MV-4-11 (cell line): ENCODE measurements at places on chromosomes 12 and 14.

DNA sequence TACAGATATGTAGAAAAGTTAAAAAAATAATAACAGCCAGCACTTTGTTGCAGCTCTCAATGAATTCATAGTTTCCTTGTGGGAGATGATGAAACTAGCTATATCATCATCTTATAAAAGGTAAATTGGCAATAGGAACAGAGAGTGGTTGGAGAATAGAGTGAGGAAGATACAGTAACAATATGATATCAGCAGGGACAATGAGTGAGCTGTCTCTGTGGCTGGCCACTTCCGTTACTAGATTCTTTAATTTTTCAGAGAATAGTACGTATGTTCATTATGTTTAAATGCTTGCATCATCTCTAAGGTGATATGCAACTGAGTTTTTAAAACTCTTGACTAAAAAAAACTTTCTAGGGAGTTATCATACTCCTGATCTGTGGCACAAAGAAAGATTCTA lies 1006.2 kb upstream of the FLRT2 start:
- no peak for DNase-seq

GRCh38 chr12:3604748-3605586 lies 114.0 kb downstream of the PRMT8 start:
- DNase-seq, result peak; percentile 18

- no peak for DNase-seq
Measured at GRCh38 chr14:89256283-89256682, 160.8 kb downstream of the FOXN3 start.

GRCh38 chr14:99137001-99137700 lies 134.8 kb downstream of the BCL11B start:
- no peak for DNase-seq

DNA sequence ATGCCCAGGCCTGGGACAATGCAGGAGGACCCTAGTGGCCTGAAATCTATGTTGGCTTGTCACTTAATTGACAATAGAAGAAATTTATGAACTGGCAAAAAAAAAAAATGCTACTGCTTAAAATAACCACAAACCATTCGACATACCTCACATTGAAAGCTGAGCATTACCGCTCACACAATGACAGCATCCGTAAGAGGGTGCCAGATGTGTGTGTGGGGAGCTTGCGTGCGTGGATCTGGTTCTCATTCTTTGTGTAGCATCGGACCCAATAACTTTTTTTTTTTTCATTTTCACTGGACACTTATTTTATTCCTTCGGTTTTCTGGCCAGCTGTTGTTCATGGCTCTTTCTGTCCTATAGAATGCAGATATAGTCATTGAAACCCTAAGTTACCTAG lies 216.7 kb downstream of the VRK1 start:
- DNase-seq, result no peak

- DNase-seq, result no peak
Measured at GRCh38 chr12:74370608-74371216, 166.9 kb upstream of the ATXN7L3B start.

GRCh38 chr12:64273527-64274403 lies 51.7 kb upstream of the KICS2 start:
- DNase-seq, result peak; percentile 72

GRCh38 chr12:89542912-89543592 lies 17.2 kb upstream of the POC1B start:
- peak; percentile 70 for DNase-seq

DNA sequence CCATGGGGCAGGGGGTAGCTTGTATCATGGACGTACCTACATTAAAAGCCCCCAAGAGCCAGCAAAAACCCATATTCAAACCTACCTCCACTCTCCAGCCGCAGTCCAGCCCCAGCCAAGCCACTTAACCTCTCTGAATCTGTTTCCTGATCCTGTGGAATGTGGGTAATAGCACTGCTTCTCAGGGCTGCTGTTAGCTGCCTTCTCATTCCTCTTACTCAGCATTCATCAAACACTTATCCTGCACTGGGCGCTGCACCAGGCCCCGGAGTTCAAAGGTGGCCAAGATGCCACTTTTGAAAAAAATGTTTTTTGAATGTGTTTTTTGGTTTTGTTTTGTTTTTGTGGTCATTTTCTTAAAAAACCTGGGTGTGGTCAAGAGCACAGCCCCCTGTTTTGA lies 237.4 kb downstream of the CHST11 start:
- no peak for DNase-seq

GRCh38 chr14:102525219-102525928 lies 15.8 kb upstream of the ANKRD9 start:
- DNase-seq, result peak; percentile 37

DNA sequence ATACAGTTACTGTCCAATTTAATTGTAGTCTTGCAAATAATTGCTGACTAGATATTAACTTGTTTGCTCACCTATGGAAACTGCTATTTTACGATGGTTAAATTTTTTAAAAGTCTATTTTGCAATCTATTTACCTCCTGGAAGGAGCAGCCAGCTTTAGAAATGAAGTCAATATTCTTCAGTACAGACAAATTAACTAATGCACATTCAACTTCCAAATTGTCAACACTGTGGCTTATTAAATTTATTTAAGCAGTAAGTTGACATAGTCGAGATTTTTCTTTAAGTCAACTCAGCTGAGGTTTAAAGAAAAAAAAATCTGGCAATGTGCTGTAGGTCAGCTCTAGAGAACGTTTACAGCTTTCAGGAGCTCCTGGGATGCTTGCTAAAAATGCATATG lies 221.2 kb downstream of the SSPN start:
- DNase-seq, result no peak

GRCh38 chr14:72801836-72802587 lies 91.9 kb downstream of the DPF3 start:
- no peak for DNase-seq

GRCh38 chr14:51395361-51395849 lies 155.4 kb downstream of the TMX1 start:
- DNase-seq, result no peak

- no peak for DNase-seq
Measured at GRCh38 chr12:112794721-112795486, 3.4 kb downstream of the RPH3A start.

- DNase-seq, result no peak
Measured at GRCh38 chr14:65007202-65007601, 20.5 kb downstream of the FNTB start.

GRCh38 chr12:123388951-123389559 lies 5.1 kb downstream of the KMT5A start:
- DNase-seq, result no peak

DNA sequence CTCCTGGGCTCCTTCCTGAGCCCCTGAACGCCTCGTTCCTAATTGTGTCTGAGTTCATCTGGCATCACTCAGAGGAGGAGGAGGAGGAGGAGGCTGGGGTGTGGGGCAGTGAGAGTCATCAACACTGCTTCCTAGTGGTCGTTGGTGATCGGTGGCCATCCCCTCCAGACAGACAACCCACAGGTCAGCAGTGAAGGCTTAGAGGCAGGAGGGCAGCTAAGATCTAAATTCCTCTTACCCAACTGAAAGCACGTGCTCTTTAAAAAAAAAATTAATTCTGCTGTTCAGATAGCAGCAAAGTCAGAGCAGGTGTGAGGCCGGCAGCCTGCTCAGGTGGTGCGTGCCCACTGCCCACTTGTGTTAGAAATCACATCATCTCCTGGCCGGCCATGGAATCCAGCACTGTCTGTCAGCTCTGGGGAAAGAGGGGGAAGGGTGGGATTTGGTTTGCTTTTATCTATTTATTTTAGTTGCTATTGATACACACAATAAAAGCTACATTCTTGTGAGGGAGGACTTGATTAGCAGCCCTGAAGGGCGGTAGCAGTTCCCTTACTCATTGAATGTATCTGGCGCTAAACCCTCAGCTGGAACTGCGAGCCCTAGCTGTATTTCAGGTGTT lies 46.6 kb downstream of the PPP2R5C start:
- DNase-seq, result peak; percentile 14

GRCh38 chr12:68233498-68233897 lies 7.9 kb upstream of the IL26 start:
- no peak for DNase-seq

DNA sequence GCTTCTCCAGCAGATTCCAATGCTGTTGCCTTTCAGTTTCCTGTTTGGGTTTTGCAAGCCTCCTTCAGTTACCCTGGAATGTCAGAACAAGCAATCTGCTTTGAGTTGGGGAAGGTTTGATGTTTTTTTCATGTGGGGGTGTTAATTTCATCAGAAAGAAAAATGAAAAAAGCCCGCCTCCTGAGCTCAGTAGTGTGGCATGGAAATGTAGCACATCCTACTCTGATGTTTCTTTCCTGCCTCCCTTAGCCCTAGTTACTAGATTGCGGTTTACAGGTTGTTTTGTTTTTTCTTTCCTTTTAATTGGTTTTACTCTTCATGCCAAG lies 22.6 kb downstream of the IFNG-AS1 start:
- DNase-seq, result no peak

GRCh38 chr14:105974902-105975301 lies 448.5 kb downstream of the TMEM121 start:
- DNase-seq, result no peak

GRCh38 chr12:103560604-103561101 lies 26.4 kb upstream of the STAB2 start:
- DNase-seq, result no peak

- no peak for DNase-seq
Measured at GRCh38 chr14:58641509-58641908, 3.7 kb downstream of the DACT1 start.

DNA sequence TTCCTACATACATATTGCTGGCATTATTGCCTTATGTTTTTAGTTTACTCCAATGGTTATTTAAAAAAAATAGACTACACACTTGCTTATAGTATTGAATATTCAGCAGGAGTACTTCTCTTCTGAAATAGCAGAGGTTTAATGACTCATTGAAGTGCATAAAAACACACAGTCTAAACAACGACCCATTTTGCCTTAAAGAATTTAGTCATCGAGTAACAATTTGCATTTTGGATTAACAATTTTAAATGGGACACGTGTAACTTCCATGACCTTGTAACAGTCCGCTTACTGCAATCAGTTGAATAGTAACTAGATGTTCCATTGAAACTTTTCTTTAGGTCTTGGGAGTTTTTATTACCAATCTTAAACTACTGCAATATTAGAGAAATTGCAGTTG lies 9.0 kb downstream of the TRHDE start:
- no peak for DNase-seq

GRCh38 chr14:98101323-98101722 lies 1170.7 kb downstream of the BCL11B start:
- no peak for DNase-seq

DNA sequence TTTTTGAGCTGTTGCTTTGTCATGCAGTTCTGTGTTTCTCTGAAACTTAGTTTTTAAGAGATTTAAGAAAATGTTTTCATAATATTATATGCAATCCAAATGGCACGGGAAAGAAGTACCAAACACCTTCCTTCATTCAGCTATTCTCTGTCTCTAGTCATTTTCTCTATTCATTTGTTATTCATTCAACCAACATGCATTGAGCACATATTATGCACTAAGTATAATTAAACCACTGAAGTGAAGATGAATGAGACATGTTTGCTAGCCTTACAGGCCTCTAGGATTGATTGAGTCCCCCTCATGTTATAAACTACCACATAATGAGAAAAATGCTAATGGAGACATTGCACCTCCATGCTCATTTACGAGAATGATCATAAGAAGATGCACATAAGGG lies 45.7 kb upstream of the CCDC91 start:
- DNase-seq, result no peak

DNA sequence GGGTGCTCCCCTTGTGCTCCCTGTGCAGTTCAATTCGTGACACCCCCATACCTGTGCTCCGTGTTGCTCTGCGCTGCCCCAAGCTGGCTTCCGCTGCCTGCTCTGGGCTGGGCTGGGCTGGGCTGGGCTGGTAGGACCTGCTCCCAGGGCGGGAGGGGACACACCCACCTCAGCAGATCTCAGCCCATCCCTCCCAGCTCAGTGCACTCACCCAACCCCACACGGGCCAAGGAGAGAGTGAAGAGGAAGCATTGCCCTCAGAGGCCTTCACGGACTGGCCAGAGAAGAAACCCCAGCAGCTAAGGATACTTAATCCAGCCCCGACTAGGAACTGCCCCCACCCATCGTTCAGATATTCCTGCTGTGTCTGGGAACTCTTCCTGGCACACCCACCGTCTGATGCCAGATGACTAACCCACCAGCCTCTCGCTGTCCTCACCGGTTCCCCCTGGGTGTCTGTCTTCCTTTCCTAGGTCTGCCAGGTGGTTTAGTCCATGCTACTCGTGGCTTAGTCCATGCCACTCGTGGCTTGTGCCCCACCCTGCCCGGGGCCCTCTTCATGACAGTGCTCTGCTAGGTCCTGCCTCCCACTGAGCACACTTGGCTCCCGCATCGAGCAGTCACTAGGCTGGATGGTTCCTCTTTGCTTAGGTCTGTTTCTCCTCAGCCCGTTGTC lies at the start of gene LPAR5:
Gene LPAR5 (minus strand): TSS at position 104 of the 676 bp plus-strand sequence. CDS start 14,711 bp downstream, outside the sequence.
- peak; percentile 68 for DNase-seq

DNA sequence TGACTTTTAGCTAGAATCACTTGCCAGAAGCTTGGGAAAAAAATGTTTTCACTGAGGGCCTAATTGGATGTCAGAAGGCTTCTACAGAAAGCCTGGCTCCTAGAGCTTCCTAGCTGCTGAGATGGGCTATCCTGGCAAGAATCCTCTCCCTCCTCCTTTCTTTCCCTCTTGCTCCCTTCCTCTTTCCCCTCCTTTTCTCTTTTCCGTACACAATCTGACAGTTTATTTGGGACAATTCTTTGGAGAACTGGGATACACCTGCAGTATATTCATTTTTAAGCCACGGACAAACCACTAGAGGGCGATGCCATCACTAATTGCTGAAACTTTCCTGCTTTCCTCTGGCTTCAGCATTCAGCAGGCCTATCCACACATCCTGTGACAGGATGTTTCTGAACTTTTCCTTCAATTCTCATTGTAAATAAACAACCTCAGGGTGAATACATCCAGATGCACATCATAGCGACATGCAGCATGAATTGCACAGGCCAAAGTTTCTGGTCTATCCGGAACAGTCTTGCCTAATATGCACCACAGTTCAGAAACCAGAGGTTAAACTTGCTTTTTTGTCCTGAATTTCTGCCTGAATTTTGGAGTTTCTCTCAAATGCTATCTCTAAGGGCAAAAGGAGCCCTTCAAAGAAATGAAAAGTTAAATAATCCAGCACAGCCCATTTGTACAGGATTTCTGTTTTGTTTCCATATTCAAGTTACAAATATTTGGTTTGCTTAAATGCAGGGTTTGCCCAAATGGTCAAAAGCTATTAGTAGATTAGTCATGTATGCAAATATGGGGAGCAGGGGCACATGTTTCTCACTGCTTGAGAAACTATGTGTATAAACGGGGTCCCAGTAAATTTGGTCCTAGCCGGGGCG lies 142.8 kb downstream of the PAWR start:
- DNase-seq, result no peak
